Osteocyte (in vitro differentiated cells): ENCODE measurements at places on chromosomes 11 and 22.

GRCh38 chr11:12182676-12183541, 72.5 kb downstream of the MICAL2 start:
- H3K27me3 ChIP-seq = no peaks in the 10 kb centered on the region
- DNase-seq = no peak
- peak overlapping the region; percentile 59 for H3K27ac ChIP-seq
- H3K36me3 ChIP-seq = no peaks in the 10 kb centered on the region
- H3K4me1 ChIP-seq = peaks cover 44% of the 10 kb centered on the region
- H3K4me3 ChIP-seq = no peak overlapping the region

DNA sequence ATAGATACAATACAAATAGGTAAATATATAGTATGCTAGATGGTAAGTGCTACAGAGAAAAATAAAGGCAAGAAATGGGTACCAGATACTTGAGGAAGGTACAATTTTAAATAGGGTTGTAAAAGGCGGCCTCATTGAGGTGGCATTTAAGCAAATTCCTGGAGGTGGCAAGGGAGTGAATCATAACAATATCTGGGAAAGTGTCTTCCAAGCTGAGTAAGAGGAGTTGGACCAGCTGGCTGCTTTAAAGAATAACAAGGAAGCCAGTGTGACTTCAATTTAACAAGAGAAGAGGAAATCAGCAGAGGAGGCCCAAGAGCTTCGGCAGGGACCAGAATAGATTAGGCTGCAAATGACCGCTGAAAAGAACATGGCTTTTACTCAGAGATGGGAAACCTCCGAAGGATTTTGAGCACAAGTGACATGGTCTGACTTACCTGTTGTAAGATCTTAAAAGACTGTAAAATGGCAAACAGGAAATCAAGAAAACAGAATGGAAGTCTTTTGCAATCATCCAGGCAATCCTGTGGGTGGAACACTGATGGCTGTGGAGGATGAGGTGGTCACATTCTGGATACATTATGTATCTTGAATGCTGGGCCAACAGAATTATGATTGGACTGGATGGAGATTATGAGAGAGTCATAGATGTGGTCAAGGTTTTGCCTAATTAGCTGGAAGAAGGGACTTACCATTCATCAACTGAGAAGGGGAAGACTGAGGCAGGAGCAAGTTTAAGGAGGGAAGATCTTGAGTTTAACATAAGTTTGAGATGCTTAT, 77.2 kb downstream of the RDX start:
- no peak overlapping the region for H3K27ac ChIP-seq
- peaks cover 34% of the 10 kb centered on the region for H3K36me3 ChIP-seq
- H3K27me3 ChIP-seq = no peaks in the 10 kb centered on the region
- no peak for DNase-seq
- H3K4me3 ChIP-seq = no peak overlapping the region

- DNase-seq = no peak
- no peak overlapping the region for H3K27ac ChIP-seq
- H3K4me1 ChIP-seq = peaks cover 7% of the 10 kb centered on the region
- no peak overlapping the region for H3K4me3 ChIP-seq
- H3K27me3 ChIP-seq = no peaks in the 10 kb centered on the region
- H3K36me3 ChIP-seq = peaks cover 22% of the 10 kb centered on the region
These were observed 124.2 kb downstream of the APIP start for GRCh38 chr11:34791780-34792542.

- H3K36me3 ChIP-seq = no peaks in the 10 kb centered on the region
- H3K27me3 ChIP-seq = peaks cover 3% of the 10 kb centered on the region
- H3K27ac ChIP-seq = peak overlapping the region; percentile 97
- no peak for DNase-seq
These were observed 89.1 kb upstream of the CRYBB3 start for GRCh38 chr22:25110596-25110845.

DNA sequence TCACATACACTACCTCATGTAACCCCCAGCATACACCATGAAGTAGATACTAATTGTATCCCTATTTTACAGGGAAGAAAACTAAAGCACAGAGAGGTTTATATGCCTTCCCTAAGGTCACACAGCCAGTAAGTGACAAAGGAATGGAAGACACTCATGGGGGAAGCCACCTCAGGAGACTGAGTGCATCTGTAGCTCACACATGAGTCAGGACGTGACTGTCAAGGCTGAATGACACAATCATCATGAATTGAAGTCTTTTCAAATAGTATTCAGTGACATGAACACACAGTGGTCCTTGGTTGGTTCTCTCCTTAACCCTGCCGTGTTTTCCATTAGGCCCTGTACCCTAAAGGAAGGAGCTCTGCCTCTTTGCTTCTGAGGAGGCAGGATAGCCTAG, 463.0 kb downstream of the NTM start:
- no peak for DNase-seq
- no peak overlapping the region for H3K27ac ChIP-seq
- H3K27me3 ChIP-seq = peaks cover 37% of the 10 kb centered on the region
- H3K4me3 ChIP-seq = no peak overlapping the region
- H3K4me1 ChIP-seq = no peaks in the 10 kb centered on the region
- H3K36me3 ChIP-seq = no peaks in the 10 kb centered on the region

DNA sequence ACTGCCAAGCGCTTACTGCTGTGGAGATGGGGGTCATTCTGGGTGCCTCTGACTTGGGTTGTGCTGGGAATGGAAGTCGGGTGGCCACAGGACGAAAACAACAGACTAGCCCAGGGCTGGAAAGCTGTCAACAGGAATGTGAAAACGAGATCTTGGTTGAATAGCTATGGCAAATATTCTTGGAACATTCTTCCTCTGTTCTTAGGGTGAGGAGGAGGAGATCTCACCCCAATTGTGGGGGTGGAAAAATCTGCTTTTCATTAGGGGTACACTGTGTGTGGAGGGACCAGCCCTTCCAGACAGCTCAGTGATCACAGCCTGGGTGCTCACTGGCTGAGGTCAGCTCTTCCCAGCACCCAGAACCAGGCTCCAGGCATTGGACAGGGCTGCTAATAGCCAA, 52.0 kb upstream of the PRSS23 start:
- H3K36me3 ChIP-seq = no peaks in the 10 kb centered on the region
- H3K27ac ChIP-seq = peak overlapping the region; percentile 94
- no peak for DNase-seq
- H3K4me1 ChIP-seq = peaks cover 71% of the 10 kb centered on the region
- no peak overlapping the region for H3K4me3 ChIP-seq
- no peaks in the 10 kb centered on the region for H3K27me3 ChIP-seq

DNA sequence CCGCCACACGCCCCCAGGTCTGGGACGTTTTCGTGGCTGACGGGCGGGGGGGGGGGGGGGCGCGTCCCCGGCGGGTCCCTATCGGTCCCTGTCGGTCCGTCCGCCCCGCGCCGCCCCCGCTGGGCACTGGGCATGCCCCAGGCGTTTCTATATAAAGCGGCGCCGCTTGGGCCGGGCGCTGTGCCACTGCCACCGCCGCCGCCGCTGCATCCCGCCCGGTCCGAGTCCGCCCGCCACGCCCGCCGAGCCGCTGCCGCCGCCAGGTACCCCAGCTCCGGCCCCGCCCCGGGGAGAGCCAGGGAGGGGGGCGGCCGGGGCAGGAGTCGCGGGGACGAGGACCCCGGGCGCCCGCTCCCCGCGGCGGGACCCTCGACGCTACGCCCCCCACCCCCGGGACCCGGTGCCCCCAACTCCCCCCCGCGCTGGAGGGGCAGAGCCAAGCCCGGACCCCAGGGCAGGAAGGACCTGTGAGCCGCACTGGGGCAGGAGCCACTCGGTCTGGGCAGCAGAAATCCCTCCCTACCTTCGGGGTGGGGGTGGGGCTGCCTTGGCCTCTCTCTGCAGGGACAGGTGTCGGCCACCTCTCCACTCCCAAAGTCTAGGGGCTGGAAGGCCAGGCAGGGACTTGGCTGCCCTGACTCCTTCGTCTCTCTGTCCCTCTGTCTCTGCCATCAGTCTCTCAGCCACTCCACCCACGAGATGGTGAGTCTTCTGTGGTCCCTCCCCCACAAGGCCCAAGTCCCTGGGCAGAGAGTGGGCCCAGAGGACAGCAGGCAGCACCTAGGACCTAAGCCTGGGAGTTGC, at the start of gene CARNS1:
TSS of gene CARNS1 (plus strand) at position 178 of the 804 bp plus-strand sequence. CDS start at position 700, 522 bp downstream.
- no peak within 1 kb of the TSS for H3K4me3 ChIP-seq
- H3K27ac ChIP-seq = no peak within 1 kb of the TSS
- H3K4me1 ChIP-seq = peaks cover 18% of the 10 kb centered on the region
- H3K36me3 ChIP-seq = no peaks in the 10 kb centered on the region

DNA sequence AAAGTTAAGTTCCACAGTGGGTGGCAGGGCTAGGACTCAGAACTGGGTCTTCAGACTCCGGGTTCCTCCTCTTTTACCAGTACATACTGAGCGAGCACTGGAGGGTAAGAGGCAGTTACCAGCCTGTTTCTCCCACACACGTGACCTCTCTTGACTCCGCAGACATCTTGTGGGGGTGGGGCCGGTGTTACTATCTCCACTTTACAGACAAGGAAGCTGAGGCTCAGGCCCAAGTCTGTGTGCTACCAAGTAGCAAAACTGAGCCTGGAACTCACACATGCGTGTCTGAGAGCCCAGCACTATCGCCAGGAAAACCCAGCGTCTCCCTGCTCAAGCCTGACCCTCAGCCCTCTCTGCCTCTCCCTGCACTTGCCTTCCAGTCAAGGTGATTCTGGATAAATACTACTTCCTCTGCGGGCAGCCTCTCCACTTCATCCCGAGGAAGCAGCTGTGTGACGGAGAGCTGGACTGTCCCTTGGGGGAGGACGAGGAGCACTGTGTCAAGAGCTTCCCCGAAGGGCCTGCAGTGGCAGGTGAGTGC, 16.0 kb upstream of the SMIM35 start:
- no peak overlapping the region for H3K4me3 ChIP-seq
- H3K27me3 ChIP-seq = peaks cover 23% of the 10 kb centered on the region
- no peaks in the 10 kb centered on the region for H3K36me3 ChIP-seq

- DNase-seq = no peak
- peaks cover 10% of the 10 kb centered on the region for H3K4me1 ChIP-seq
These were observed 2.7 kb upstream of the TH start for GRCh38 chr11:2174361-2174760.

GRCh38 chr11:65498977-65499712, at the start of gene MALAT1:
MALAT1 (plus strand) TSS chr11:65499045.
- peaks cover 24% of the 10 kb centered on the region for H3K4me1 ChIP-seq
- DNase-seq = peak; percentile 97
- H3K27me3 ChIP-seq = no peaks in the 10 kb centered on the region
- no peaks in the 10 kb centered on the region for H3K36me3 ChIP-seq

GRCh38 chr11:16801288-16801980, 63.0 kb downstream of the C11orf58 start:
- H3K27ac ChIP-seq = no peak overlapping the region
- H3K36me3 ChIP-seq = peaks cover 13% of the 10 kb centered on the region
- no peak overlapping the region for H3K4me3 ChIP-seq
- H3K27me3 ChIP-seq = no peaks in the 10 kb centered on the region

DNA sequence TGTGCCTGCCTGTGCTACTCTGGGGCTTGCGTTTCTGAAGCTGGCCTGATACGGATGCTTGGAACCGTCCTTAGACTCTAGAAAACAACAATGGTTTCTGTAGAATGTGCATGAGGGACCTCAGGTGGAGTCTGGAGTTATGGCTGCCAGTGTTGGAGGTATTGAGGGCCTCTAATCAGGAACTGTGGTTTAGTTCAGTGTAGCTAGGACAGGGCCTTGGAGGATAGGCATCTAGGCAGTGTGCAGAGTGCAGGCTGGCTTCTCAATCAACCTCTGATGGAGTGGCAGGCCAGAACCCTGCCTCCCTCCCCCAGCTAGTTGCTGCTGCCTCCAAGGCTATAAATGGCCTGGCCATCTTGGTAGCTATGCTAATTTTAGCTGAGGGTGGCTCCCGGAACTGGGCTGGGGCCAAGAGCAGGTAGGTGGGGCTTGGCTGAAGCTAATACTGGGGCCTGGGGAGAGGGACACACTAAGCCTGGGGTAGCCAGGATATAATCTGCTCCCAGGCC, 4.0 kb downstream of the STIM1 start:
- H3K4me1 ChIP-seq = peaks cover 50% of the 10 kb centered on the region
- no peak for DNase-seq
- H3K27ac ChIP-seq = no peak overlapping the region
- H3K36me3 ChIP-seq = no peaks in the 10 kb centered on the region
- H3K27me3 ChIP-seq = no peaks in the 10 kb centered on the region

GRCh38 chr11:70339066-70339465, 59.3 kb upstream of the CTTN start:
- H3K4me1 ChIP-seq = no peaks in the 10 kb centered on the region
- H3K27ac ChIP-seq = no peak overlapping the region
- H3K4me3 ChIP-seq = no peak overlapping the region
- H3K27me3 ChIP-seq = no peaks in the 10 kb centered on the region
- DNase-seq = no peak
- peaks cover 53% of the 10 kb centered on the region for H3K36me3 ChIP-seq

DNA sequence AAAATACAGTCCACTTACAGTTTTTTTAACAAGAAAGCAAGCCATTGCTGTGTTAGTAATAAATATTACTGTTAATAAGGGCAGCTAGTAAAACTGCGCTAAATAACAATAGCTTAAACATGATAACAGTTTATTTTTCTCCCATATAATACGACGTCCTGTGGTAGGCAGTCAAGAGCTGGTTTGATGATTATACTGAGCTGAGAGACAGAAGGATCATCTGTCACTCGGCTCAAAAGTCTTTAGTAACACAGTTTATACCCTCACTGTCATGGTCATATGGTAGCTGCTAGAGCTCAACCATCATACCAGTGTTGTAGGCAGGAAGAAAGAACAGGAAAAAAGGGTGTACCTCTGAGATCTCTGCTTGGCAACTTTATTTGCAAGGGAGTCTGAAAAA, 29.1 kb upstream of the ANGPTL5 start:
- no peak for DNase-seq
- no peaks in the 10 kb centered on the region for H3K4me1 ChIP-seq
- no peaks in the 10 kb centered on the region for H3K27me3 ChIP-seq
- peaks cover 27% of the 10 kb centered on the region for H3K36me3 ChIP-seq

GRCh38 chr22:29216873-29217666, 11.4 kb downstream of the EMID1 start:
- H3K27me3 ChIP-seq = peaks cover 9% of the 10 kb centered on the region
- H3K36me3 ChIP-seq = no peaks in the 10 kb centered on the region
- no peak overlapping the region for H3K27ac ChIP-seq
- no peak for DNase-seq

DNA sequence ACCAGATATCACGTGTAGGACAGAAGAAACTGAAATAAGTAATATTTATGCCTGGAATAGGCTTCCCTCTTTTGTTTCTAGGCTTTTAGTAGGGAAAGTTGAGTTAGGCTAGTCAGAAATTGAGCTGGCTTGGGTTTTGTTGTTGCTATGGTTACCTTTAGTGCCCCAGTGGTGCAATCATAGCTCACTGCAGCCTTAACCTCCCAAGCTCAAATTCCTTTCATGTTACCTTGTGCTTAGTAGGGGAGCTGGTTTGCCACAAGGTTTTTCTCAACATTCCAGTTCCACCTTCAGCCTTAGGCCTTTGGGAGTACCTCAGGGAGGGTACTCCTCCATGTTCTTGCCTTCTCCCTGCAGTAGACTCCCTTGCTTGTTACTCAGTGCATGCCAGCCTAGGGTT, 69.1 kb upstream of the SUSD2 start:
- H3K36me3 ChIP-seq = peaks cover 33% of the 10 kb centered on the region
- no peaks in the 10 kb centered on the region for H3K4me1 ChIP-seq
- no peaks in the 10 kb centered on the region for H3K27me3 ChIP-seq
- H3K4me3 ChIP-seq = no peak overlapping the region

GRCh38 chr22:42905217-42905616, 48.1 kb upstream of the ARFGAP3 start:
- H3K36me3 ChIP-seq = peaks cover 5% of the 10 kb centered on the region
- H3K4me1 ChIP-seq = peaks cover 56% of the 10 kb centered on the region
- no peaks in the 10 kb centered on the region for H3K27me3 ChIP-seq

- H3K36me3 ChIP-seq = no peaks in the 10 kb centered on the region
- no peak overlapping the region for H3K27ac ChIP-seq
- no peaks in the 10 kb centered on the region for H3K4me1 ChIP-seq
- DNase-seq = no peak
These were observed 53.6 kb upstream of the OR5D13 start for GRCh38 chr11:55719608-55720160.
